Mesenteric fat pad (tissue), 1 donor: ENCODE measurements at places on chromosomes 1 and 21. TPM values are rescaled to one million over a fixed set of nuclear protein-coding genes. Genes with fewer than 3 reads are reported as not detected.

DNA sequence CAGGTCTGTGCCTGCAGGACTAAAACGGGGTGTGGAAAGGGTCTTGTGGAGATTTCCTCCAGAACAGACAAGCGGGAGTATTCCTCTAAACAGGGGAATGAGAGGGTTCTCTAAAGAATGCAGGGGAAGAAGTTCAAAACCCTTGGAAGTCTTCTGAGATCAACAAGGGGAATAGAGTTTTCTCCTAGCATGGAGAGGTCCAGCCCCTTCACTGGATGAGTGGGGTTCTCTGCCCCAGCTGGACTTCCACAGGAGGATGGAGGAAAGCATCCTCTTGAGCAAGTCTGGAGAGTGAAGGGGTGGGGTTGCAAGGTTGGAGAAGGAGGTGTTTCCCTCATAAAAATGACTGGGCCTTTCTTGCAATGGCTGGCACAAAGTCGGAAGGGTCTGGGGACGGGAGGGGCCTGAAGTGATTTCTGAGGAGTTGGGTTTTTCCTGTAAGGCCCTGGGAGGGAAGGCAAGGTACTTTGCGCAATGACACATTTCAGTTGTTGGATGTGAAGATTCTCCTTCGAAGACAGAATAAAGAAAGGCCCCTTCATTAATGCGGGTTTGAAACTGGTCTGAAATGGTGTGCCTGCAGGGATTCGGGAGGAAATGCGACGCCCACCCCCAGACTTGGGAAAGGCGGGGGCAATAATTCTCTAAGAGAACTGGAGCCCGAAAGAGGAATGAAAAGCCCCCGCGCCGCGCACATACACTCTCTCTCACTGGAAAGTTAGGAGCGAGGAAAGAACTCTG is 884 bp downstream of the SPATA6 start:
- no peak for DNase-seq

DNA sequence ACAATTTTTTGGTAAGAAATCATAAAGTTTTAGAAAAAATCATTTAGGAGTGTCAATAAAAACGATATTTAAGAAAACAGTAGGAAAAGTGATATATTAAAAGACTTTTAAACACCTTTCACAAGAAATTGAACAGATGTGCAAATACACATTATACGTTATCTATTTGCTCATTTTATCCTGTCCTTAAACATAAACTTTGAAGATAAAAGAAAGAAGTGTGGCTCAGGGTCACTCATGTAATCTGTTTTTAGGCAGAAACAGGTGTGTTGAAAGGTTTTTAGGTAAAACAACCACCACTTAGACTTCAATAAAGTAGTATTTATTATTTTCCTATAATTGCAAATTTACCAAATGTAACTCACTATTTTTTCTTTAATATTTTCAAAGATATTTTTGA is 13.1 kb downstream of the AMY2B start:
- DNase-seq: no peak

GRCh38 chr1:110240476-110241210 is 30.5 kb downstream of the KCNC4 start:
- no peak for DNase-seq

- no peak for DNase-seq
Measured at GRCh38 chr1:199529324-199529723, 498.2 kb upstream of the NR5A2 start.

DNA sequence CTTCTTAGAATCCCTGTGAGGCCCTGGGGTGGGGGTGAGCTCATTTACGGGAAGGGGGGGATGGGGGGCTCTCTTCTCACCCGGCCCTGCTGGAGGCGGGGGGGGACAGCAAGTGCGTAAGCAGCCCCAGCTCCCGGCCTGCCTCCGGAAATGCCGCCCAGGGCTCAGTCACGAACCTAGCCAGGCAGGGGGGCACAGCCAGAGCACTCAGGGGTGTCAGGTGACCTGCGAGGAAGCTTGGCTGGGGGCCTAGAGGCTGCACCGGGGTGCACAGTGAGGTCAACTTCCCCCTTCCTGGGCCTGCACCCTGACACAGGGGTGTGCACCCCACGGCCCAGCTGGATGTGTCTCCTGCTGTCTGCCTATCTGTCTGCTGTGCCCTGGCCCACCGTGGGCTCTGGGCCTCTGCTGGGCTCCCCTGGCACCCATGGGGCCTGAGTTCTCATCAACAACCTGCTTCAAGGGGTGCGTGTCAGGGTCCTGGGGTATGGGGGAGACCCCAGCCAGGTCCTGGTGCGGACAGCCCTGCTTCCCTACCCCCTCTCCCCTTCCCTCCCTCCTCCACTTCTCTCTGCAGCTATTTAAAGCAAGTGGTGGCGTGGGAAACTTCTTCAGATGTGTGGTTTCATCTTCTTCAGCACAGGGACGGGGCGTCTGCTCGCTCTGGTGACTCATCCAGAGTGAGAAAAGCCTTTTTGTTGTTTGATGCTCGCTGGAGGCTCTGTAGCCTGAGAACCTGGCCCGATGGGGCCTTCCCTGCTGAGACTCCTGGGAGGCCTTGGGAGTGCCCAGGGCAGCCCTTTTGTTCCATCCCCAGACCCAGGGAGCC is 92.5 kb upstream of the RUNX3 start:
- DNase-seq: no peak

- DNase-seq: no peak
Measured at GRCh38 chr1:38044221-38045215, 2.1 kb downstream of the POU3F1 start.

DNA sequence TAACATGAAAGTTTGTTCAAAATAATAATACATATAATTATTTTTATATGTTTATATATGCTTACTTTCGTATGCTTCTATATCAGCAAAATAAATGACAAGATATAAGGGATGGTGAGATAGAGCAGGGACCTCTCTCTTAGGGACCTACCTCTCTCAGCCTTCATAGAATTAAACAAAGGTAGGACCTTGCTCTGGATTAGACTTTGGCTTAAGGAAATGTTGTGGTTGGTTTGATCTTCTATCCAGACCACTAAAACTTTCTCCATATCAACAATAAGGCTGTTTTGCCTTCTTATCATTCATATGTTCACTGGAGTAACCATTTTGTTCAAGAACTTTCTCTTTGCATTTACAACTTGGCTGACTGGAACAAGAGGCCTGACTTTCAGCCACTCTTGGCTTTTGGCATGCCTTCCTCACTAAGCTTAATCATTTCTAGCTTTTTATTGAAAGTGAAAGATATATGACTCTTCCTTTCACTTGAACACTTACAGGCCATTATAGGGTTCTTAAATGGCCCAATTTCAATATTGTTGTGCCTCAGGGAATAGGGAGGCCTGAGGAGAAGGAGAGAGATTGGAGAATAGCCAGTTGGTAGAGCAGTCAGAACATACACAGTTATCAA is 14.4 kb downstream of the FRRS1 start:
- no peak for DNase-seq

DNA sequence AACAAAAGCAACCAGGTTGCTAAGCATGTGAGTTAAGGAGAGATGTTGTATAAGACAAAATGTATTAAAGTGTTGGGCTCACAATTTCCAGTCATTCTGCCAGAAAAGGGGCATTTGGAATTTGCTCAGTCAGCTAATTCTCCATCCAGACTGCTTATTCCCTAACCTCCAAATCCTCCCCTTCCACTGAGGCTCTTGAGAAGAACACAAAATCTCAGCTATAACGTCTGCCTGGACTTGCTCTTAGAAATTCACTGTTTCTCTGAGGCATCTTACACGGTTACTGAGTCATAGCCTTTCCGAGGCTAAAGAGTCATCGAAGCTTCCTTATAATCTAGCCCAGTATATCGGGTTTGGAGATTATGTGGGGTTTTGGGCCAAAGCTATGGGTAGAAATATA is 548.2 kb upstream of the ADGRL4 start:
- no peak for DNase-seq

- DNase-seq: peak; percentile 51
Measured at GRCh38 chr1:15244813-15245212, 2.2 kb upstream of the FHAD1 start.

GRCh38 chr1:191629836-191630235 is 528.4 kb upstream of the RGS18 start:
- DNase-seq: no peak

GRCh38 chr1:150561974-150562445 is 12.8 kb downstream of the ADAMTSL4 start:
- DNase-seq: peak; percentile 97

DNA sequence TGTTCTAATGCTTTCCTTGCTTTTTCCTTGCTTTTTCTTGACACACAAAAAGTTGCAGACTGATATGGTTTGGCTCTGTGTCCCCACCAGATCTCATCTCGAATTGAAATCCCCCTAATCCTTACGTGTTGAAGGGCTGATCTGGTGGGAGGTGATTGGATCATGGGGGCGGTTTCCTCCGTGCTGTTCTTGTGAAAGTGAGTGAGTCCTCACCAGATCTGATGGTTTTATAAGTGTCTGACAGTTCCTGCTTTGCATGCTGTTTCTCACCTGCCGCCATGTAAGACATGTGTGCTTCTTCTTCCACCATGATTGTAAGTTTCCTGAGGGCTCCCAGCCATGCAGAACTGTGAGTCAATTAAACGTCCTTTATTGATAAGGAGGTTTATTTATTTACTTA is 11.3 kb downstream of the SPATA17 start:
- no peak for DNase-seq

- no peak for DNase-seq
Measured at GRCh38 chr1:174018565-174018964, 3.6 kb downstream of the RC3H1 start.

- no peak for DNase-seq
Measured at GRCh38 chr1:206751891-206752290, 18.7 kb upstream of the IL19 start.

GRCh38 chr1:236103646-236104218 is 38.6 kb upstream of the GPR137B start:
- no peak for DNase-seq

- no peak for DNase-seq
Measured at GRCh38 chr1:77401384-77401783, 119.6 kb downstream of the AK5 start.

DNA sequence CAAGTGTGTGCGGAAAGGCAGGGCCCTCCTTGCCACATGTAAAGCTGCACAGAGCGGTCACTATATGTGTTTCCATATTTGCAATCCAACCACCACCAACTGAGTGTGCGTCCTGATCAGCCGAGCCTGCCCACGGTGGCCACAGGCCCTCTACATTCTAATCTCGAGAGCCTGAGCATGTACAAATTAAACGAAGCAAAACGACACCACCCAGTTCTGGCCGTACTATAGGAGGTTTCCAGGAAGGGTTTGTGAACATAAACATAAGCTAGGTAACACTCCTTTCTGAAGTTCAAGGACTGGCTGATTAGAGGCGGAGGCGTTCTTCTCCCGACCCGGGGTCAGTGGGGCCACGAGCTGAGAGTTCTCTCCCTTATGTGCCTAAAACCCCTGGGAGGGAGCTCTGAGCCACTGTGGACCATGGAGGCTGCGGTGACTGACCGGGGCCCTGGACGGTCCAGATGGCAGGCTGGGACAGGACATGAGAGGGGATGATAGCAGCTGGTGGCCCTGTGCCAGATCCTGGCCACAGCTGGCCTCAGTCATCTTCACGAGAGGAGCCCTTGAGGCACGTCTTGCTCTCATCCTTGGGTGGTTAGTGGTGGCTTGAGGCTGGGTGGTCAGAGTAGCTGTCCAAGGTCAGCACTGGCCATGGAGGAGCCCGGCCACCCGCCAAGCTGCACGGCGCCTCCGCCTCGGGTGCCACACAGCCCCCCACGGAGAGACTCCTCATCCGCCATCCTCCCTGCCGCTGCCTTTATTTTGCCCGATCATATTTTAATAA is 39.1 kb upstream of the TRAPPC10 start:
- no peak for DNase-seq

DNA sequence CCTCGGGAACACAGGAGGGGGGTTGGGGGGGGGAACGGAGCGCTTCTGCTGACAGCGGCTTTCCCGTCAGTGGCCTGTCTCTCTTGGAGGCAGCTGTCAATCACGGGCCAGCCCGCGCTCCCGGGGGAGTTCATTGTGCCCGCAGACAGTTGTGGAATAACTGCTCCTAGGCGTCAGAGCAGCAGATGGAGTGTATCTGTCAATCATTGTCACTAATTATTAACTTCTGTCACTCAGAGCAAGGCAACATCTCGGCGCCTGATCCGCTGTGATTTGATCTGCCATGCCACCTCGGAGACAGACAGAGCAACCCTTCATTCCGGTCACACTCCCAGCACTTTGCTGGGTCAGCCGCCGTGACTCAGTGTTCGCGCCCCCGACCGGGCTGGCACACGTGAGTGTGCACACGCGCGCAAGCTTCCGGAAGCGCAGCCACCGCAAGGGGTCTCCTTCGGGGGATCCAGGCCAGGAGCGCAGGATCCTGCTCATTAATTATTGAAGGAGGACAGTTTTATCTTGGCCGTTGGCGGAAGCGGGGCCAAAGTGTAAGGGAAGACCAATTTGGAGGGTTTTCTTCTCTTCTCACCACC is 75.8 kb downstream of the RRAGC start:
- DNase-seq: no peak

DNA sequence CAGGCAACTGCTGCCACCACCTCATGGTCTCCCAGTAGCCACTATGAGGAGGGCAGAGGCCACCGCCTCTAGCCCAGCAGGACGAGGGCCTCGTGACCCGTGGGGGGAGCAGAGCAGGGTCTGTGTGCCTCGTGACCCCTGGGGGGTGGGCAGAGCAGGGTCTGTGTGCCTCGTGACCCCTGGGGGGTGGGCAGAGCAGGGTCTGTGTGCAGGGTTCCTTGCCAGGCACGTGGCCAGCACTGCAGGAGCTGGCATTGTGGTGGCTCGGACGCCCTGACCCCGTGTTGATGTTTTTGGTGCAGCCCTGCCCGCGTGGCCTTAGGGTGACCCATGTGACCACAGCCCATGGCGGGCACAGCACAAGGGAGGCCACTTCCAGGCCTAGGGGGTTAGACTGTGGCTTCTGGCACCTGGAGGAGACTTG is 52.8 kb downstream of the SLX9 start:
- no peak for DNase-seq

GRCh38 chr1:160680399-160680798 is 31.2 kb downstream of the CD48 start:
- DNase-seq: no peak

DNA sequence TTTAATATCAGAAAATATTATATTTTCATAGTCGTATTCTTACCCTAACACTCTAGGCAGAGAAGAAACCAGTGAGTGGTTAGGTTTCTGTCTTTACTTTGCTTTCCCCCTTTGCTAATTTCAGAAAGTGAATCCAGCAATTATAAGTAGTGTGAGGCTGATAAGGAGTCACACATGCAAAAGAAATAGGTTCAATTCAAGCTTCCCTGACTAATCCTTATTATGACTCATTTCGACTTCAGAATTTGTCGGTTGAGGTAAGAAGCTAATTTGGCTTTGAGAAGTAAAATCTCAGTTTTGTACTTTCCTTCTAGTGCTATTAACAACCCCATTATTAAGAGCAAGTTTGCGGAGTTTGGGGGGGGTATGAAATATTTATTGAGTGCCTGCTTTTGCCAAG is 22.4 kb downstream of the ESRRG start:
- no peak for DNase-seq

CR1 gene
- total RNA-seq: 31.2 TPM

HSPB7 gene
- total RNA-seq: 342 TPM

FAM163A gene
- not detected for total RNA-seq

SLC25A34 gene
- total RNA-seq: 2.2 TPM

KRTAP19-6 gene
- not detected for total RNA-seq

DMRTA2 gene
- not detected for total RNA-seq
